AG08395 (cell line): ENCODE measurements at places on chromosomes 1 and 21.

GRCh38 chr1:232635279-232635678 is 5.3 kb upstream of the SIPA1L2 start:
- DNase-seq: no peak

DNA sequence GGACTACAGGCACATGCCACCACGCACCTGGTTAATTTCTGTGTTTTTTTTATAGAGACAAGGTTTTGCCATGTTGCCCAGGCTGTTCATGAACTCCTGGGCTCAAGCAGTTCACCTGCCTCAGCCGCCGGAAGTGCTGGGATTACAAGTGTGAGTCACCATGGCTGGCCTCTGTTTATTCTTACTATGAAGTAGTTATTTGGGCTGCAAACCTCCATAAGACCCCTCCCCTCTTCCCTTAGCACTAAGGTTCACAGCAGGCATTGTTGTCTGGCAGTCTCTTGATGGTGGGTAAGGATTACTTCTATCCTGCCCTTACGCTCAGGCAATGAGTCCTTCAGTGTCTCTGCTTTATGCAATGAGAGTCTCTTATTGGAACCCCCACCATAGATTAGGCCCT is 51.8 kb downstream of the ANGPTL1 start:
- no peak for DNase-seq

GRCh38 chr1:157485793-157486192 is 66.5 kb downstream of the FCRL5 start:
- DNase-seq: no peak

DNA sequence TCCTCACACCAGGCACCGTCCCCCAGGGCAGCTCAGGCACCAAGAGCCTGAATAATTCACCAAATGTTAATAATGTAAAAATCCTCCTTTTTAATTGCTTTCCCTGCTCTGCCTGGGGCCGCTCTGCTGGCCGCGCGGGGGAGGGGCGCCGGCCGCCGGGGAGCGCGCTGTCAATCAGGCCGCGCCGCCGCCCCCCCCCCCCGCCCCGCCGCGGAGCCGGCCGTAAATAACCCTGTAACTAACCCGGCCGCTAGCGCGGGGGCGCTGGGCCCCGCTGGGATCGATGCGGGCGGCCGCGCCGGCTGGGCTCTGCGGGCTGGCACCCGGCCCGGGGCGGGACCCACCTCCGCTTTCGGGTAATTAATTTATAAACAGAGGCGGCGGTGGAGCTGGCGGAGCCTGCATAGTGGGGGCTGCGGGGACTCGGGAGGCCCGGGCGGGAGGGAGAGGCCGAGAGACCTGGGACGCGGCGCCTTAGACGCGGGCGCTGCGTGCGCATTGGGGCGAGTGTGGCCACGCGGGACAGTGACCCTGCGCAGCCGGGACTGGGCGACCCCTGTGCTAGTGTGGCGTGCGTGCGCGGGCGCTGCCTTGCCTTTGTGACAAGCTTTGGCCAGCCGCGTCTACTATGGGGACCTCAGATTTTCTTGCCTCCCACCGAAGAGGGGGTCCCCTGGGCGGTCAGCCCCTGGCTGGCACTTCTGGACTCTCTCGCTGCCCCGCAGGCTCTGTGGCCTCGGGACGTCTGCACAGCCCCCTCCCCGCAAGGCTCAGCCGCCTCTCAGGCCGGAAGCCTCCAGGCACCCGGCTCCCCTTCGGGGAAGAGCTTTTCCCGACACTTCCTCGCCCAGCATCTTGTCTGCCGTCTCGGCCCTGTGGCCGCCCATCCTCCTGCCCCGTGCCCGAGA is 16.6 kb downstream of the SAMD11 start:
- DNase-seq: no peak

DNA sequence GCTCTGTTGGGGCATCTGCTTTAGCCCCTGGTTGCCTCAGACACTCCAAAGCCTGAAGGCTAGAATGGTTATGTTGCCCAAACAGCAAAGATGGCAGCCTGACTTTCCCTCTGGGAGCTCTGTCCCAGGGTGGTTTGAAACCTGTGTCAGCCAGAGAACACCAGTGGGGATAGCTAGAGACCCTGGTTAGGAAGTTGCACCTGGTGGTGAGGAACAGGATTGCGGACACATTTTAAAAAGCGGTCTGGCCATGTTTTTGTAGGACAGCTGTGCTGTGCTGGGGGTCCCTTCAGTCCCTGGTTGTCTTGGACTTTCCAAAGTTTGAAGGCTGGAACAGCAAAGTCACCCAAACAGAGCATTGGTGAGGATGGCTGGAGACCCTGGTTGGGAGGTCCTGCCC is 87.8 kb downstream of the DNM3 start:
- no peak for DNase-seq
